ENCODE measurements at places on chromosomes 7 and 10.

GRCh38 chr10:19833170-19833824 lies 17.1 kb downstream of the PLXDC2 start:
- no peak for DNase-seq

DNA sequence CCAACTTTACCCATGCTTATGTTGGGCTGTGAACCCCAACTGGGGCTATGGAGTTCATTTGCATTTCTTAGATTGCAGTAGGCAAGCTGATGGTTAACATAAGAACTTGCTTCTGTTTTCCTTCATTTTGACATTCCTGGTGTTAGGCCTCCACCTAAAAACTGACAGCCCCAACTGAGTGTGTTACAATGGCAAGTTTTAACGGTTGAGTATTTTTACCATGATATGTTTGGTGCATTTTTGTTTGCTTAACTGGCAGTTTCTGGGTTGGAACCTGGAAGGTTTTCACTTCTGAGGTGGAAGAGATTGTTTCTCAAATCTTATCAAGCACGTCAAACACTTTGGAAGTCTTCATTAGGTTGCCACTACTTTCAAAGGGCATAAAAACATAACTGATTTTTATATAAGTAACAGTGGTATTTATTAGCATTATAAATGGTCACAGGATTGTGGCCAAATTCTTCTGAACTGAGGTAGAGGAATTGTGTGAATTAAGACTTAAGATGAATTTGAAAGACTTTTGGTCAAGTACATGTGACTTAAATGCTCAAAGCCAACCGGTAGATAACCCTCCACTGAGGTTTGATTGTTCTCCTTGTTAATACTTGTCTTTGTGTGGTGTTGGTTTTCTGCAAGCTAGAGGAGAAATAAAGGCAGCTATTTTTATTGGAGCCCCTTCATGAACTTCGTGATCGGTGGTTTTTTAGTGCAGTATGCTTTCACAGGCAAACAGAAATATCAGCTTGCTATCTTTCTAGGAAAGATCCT lies 2.8 kb downstream of the BMI1 start:
- DNase-seq, result no peak

GRCh38 chr7:93690021-93690420 lies 115.5 kb upstream of the CALCR start:
- no peak for DNase-seq

- DNase-seq, result no peak
Observed at GRCh38 chr7:5679813-5680473, 101.5 kb downstream of the RNF216 start.

DNA sequence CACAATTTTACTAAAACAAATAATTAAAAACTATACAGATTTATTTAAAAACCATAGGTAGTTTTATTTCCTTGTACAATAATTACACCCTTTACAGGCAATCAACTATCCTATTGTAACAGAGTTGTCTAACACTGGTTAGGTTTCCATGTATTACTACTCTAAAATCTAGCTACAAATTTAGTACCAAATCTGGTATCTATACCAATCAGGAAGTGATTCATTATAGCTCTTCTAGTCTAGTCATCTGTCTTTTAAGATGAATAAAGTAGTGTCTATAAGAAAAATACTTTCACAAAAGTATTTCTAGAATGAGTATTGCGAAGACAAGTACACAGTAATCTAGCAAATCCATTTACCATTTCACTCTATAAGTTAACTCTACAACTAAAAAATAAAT lies 16.9 kb downstream of the ZNF800 start:
- peak; percentile 16 for DNase-seq

GRCh38 chr7:46449743-46450142 lies 528.7 kb upstream of the IGFBP3 start:
- DNase-seq, result no peak

DNA sequence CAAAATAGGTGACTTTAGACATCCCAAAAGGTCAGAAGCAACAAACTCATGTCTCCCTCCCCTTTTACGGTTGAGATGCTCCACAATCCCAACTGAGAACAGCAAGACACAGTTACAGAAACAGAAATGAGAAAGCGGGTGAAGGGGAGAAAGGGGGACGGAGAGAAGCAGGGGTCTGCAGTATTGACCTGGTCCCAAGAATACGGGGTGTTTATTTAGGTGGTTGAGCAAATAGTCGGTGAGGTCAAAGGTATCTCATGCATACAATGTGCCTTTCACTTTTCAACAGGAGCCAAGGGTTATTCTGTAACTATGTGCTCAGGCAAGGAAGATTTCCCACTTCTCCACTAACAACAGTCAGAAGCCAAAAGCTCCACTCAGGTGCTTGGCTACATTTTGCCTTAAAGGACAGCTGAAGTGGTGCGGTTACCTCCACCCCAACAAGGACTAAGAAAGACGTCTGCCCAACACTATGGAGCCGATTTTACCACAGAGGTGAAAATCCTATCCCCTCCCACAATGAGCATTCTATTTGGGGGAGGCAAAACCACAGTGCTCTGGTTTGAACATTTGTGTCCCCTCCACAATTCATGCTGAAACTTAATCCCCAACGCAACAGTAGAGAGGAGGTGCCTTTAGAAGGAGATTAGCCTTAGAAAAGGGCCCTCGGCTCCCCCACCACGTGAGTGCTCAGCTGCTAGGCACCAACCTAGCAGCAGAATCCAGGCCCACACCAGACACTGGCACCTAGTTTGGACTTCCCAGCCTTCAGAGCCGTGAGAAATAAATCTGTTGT lies 77.9 kb downstream of the PARD3 start:
- no peak for DNase-seq

GRCh38 chr10:69338547-69339450 lies 60.5 kb downstream of the HK1 start:
- DNase-seq, result no peak

DNA sequence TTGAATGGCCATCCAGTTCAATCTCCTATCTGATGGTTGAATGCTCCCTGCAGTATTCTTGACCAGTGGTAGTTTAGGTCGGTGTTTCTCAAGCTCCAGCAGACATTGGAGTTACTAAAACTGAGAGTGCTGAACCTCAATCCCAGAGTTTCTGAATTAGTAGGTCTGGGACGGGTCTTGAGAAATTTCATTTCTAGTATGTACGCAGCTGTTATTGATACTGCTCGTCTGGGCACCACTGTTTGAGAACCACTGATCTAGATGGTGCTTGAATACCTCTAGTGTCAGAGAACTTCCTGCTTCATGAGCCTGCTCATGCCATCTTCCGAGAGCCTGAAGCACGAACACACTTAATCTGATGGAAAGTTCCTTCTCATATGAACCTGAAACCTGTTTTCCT lies 99.4 kb upstream of the CREB5 start:
- DNase-seq, result no peak

DNA sequence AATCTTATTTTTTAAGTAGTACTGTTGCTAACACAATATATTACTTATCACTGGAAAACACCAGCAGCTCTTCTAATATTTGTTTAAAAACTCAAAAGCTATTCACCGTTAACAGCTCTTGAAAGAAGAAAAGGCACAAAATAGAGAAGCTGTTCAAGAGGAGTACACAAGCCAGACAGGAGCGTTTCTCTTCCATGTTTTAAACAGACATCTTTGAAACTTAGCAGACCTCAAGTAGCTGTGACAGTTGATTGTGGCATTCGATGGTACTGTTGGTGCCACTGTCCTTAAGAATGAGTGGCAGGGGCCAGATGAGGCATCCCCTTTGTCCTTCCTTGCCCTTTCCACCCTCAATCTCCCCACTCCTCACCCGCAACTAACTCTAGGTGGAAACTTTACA lies 81.6 kb upstream of the PRR15 start:
- DNase-seq, result no peak

GRCh38 chr10:31751051-31751737 lies 177.4 kb downstream of the ARHGAP12 start:
- no peak for DNase-seq

DNA sequence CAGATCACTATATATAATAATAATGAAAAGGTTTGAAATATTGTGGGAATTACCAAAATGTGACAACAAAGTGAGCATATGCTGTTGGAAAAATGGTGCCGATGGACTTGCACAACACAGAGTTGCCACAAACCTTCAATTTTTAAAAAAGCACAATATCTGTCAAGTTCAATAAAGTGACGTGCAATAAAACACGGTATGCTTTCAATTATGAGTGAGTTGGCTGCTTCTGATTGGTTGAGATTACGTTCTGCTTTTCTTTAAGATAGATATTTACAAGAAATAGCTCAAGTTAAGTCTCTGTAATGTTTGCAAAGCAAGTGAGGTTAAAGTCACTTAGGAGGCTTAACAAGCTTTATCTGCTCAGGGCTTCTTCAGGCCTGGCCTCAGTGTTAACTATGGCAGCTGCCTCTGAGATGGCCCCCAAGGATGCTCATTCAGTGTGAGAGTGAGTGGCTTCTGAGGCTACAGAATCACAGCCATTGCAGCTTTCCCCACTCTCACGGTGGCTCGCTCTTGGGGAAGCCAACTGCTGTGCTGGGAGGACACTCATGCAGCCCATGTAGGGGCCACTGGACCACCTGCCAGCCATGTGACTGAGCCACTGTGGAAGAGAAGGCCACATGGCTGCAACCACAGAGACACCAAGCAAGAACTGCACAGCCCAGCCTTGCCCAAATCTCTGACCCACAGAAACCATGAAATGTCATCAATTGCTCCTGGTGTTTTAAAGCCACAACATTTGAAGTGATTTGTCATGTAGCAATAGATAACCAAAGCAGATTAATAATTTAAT lies 78.3 kb upstream of the TMEM72 start:
- no peak for DNase-seq

DNA sequence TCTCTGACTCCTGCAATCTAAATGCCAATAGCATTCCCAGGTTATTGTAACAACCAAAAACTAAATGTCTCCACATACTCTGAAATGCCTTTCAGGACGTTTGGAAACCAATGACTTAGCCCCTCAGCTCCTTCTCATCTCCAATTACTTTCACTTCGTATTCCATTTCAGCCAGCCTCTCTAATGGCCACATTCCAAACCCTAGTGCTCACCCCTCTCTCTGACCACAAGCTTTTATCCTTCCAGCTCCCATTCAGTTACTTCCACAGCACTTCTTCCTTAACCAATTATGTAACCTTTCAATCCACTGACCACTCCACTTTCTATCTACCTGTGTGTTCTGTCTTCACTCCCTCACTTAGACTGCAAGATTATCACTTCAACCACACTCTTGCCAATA lies 4.3 kb downstream of the NOC3L start:
- peak; percentile 97 for DNase-seq

GRCh38 chr10:123854498-123854897 lies 37.1 kb downstream of the CPXM2 start:
- no peak for DNase-seq

- peak; percentile 17 for DNase-seq
Observed at GRCh38 chr10:49502358-49502757, 36.6 kb downstream of the ERCC6 start.

DNA sequence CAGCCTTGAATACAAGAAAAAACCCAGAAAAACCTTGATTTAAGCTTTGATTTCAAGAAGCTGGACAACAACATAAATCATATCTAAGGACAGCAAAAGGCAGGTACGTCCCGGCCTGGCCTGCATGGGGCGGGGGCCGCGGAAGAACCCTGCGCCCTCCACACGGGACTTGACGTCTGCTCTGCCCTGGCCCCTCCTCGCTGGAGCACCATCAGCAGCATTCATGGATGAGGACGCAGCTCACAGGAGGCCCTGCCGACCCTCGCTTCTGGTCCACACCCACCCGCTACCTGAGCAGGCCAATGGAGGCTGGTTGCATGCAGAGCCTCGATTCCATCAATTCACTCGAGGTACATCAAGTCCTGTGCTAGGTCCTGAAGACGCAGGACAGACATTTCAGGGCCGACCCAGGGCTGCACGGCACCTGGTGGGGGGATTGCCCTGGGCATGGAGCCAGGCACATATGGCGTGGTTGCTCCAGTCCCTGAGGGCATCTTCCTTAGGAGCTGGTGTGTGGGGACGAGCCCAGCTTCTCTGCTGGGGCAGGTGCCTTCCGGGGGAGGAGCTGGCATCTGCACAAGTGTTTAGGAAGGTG lies 63.1 kb upstream of the NKX6-2 start:
- no peak for DNase-seq

GRCh38 chr10:75417522-75417927 lies 13.9 kb upstream of the LRMDA start:
- no peak for DNase-seq

DNA sequence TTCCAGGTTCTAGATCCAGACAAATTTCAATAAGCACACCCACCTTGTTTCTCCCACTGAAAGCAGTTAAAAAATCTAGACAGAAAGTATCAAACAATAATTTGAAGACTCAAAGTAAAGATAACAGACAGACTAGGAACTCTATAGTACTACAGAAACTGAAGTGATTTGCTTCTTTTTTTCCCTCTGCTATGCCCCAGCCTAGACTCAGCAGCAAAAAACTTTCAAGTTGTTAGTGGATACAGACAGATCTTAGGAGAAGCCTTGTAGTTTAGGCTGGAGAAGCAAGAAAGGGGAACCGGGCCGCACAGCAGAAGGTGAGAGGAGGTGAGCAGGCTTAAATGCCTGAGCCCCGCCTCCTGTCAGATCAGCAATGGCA lies 65.1 kb downstream of the IGF2BP3 start:
- no peak for DNase-seq

DNA sequence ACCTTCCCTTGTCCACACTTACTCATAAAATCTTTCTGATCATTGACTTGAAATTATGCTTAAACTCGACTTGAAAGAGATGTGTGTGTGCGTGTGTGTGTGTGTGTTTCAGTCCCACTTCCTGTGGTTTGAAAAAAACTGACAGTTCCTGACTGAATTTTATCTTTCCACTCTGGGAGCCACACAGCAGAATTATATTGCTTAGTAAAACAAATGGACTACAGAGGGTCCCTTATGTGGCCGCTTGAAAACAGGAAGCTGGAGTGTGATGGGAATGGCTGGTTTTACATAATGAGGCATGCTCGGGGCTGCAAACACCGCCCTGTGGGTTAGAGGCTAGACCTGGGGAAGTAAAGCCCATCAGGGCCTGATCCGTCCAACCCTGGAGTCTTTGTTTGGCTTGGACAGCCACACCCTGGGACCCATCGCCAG lies 54.8 kb downstream of the LYZL1 start:
- DNase-seq, result peak; percentile 23

GRCh38 chr7:143372070-143372469 lies 9.1 kb upstream of the ZYX start:
- DNase-seq, result no peak

DNA sequence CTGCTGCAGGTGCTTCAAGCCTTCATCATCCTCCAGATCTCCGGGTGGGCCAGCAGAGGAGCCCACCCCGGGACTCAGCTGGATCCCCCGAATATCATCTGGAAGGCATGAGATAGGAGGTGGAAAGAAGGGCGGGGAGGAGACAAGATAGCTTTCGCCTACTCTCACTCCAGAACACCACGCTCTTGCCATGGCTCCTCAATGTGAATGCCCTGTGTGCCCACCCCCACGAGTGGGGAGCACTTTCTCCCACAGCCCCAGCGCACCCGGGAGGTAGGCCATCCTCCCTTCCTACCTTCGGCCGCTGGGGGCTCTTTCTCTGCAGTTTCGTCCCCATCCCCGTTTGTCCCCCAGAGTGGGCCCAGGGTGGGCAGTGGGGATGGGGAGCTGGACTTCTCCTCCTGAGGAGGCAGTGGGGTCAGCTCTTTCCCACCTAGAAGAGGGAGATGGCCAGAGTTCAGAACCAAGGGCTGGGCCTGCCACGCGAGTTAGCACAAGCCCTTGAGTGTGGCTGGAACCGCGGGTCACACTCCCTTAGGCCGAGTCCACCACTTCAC lies 8.9 kb downstream of the GIGYF1 start:
- no peak for DNase-seq

Measured in iris pigment epithelial cell (primary cell).